IPS-NIHi11 (cell line): ENCODE measurements at places on chromosomes 6 and 20.

GRCh38 chr20:63147532-63147931 is 68.4 kb downstream of the YTHDF1 start:
- DNase-seq, result no peak

DNA sequence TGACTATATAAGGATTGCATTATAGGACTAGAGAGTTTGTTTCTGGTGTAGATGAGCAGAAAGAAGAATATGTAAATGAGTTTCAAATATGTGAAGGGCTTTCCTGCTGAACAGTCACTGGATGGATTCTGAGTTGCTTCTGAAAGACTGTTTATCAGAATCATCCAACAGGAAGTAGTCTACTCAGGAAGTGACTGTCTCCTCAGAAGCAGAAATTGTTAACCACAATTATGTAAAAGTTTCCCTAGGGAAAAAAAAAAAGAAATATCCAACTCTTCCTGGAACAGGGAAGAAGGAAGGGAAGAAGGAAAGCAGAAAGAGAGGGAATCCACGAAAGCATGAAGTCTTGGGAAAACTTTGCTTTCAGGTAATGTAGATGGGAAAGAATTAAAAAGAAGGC is 138.9 kb downstream of the TENT5A start:
- DNase-seq, result no peak

DNA sequence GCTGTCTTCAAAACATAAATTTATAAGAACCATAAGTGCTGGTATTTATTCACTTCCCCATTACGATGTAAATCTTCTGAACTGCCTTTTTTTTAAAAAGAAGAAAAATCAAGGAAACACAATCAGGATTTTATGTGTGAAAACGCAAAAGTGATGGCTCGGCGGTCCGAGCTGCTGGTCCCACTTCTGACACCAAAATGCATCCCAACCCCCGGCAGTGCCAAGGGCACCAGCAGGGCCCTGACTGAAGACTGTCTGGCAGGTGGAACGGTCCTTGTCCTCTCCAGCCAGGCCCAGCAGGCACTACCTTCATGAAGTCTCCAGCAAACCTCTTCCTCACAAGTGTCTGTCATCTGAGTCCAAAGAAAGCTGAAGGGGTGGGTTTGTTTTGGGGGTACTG is 41.2 kb downstream of the TBC1D7 start:
- no peak for DNase-seq

DNA sequence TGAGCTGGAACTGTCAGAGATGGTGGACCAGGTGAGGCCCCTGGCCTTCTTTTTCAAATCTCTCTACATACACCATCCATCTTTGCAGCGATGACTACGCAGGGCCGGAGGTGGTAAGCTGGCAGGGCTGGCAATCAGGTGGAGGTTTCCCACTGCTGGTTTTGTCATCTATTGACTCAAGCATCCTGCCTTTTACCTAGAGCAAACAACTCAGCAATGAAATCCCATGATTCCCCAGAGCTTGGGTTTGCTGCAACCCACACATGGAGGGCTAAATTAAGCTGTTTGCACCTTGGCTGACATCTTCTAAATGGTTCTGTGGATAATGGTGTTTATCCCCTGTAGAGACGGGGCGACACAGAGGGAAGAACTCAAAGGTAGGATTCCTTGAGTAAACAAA is 170.2 kb downstream of the SCP2D1 start:
- DNase-seq, result no peak
